ENCODE measurements at places on chromosomes 6 and 20.
A peak's percentile ranks its signal among the peaks of the same experiment; 100 is the strongest.

DNA sequence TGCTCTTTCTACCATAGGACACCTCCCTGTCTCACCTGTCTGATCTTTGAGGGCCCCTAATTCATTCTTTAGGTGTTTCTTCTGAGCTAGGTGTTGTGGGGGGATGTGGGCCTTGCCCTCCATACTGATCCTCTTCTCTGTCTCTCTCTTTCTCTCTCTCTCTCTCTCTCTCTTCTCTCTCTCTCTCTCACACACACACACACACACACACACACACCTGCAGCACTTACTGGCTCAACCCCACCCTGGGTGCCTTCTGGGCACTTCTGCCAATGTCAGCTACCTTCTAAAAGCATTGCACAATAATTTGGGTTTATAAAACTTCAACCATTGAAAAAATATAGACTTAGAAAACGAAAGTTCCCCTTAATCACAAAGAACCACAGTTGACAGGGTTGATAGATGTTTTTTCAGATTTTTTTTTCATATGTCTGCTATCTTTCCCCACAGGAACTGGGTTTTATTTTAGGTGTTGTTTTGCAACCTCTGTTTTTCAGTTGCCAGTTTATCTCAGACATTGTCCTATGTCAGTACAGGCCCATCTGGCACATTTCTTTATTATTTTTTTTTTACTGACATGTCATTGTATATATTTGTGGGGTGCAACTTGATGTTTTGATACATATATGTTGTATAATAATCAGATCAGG is 28.1 kb downstream of the PKIG start:
- DNase-seq: peak; percentile 15

GRCh38 chr20:46797206-46797605 is 87.8 kb downstream of the SLC2A10 start:
- DNase-seq: no peak

DNA sequence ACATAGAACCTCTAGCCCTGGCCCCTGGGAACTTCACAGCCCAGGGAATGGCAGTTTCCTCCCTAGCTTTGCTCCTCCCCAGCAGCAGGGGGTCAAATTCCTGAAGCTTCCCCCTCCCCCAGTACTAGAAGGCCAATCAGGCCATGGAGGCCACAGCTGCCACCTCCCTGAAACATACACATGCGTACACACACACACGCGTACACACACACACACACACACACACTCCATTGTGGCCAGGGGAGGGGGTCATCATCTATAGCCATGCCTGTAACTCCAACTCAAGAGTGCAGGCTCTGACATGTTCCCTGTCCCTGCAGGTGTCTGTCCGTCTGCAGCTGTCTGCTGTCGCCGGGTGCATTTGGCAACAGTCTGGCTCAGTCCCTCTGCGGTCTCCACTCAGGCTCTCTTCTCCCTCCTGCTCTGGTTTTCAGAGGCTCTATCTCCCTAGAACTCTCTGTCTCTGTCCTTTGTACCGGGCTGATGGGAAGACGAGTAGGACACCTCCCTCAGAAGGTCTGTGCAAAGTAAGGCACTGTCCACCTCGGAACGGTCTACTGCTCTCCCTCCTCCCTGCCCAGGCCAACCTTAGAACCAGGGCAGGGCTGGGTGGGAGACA is 1.4 kb downstream of the LRFN2 start:
- DNase-seq: no peak

DNA sequence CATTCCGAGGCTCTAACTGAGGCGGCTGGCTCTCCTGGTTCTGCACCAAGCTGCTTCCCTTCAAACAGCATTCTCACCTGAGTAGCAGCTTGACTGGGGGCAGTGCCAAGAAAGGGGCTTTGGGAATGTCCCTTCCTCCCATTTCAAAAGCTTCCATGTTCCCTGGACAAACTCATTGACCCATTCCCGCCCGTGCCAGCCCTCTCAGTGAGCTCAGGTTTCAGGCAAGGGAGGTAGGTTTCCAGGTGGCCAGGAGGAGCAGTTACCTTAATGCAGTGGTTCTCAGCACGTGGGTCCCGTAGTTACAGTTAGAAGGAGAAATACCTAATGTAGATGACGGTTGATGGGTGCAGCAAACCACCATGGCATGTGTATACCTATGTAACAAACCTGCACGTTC is 135.2 kb downstream of the ELOVL4 start:
- DNase-seq: no peak

- DNase-seq: no peak
Observed at GRCh38 chr6:129748901-129749748, 39.1 kb upstream of the ARHGAP18 start.
